Mucosa of descending colon (tissue), 3 donors: ENCODE measurements at places on chromosomes 7 and 10. TPM values are rescaled to one million over a fixed set of nuclear protein-coding genes. Genes with fewer than 3 reads are reported as not detected.

DNA sequence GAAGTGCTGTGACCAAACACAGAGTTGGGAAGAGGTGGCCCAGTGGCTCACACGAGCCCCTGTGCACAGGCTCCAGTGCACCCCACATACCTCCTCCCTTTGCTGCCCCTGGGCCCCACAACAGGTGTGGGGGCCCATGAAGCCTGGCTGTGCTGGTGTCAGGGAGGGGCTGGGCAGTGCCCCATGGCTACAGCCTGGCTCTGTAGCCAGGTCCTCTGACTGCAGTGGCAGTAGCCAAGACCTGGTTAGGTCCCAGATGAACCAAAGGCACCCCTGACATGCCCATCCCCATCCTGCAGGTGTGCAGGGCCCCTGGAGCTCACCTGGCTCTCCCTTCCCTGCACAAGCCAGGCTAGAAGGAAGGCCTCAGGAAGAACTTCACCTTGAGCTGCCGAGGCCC, 176.3 kb downstream of the GRID1 start:
- DNase-seq: no peak

- DNase-seq: no peak
Observed at GRCh38 chr7:40418983-40419382, 284.2 kb downstream of the SUGCT start.

GRCh38 chr7:80749270-80749669, 110.8 kb downstream of the CD36 start:
- DNase-seq: no peak

DNA sequence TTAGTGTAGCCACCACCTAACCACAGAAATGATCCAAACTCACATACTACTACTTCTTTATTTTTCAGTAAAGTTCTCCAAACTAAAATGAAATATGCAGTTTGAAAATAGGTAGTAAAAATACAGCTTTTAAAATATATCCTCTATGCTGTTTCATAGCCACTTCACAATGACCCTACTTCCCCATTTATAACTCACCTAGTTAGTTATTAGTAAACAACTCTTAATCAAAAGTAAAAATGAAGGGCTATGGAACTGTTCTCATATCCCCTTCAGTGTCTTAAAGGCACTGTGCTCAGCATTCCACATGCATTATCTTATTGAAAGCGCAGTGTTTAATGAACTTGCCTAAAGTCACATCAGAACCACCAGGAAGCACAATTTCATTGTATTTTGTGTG, 43.5 kb downstream of the KMT2C start:
- DNase-seq: no peak

GRCh38 chr10:43111101-43111500, 27.1 kb upstream of the CSGALNACT2 start:
- no peak for DNase-seq

DNA sequence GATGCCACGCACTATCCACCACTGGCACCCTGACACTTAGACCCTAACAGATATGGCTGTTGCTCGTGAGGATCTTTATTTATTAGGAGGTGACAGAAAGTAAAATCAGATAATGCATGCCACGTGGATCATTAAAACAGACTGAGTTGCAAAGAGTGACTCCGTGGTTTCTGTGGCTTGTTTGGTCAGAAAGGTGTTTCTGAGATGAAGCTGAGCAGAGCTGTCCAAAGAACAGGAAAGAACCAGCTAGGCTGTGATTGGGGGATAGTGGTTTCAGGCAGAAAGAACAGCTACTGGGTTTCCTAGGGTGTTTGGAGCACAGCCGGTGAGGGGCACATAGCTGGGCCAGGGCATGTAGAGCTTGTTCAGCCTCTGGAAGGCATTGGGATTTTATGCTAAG, 34.4 kb downstream of the CSGALNACT2 start:
- DNase-seq: no peak

DNA sequence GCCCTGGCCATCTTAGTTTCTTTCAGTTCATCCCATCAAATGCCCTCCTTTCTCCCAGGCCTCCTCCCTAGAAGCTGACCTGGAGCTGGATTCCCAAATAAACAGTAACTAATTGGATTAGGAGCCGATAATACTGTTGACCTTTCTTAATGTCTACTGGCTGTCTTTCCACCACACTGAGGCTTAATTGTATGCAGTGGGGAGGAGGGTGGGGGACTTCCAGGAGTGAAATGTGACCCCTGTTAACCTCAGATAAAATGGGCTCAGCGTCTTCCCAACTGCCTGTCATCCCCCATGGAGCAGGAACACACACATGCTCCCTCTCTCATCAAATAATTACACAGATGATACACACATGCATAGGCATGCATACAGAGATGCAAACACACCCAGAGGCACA, 53.7 kb upstream of the LBX1 start:
- DNase-seq: no peak

GRCh38 chr7:26340476-26341018, 48.9 kb downstream of the SNX10 start:
- no peak for DNase-seq

- DNase-seq: no peak
Observed at GRCh38 chr10:8224591-8224990, 170.1 kb downstream of the GATA3 start.

DNA sequence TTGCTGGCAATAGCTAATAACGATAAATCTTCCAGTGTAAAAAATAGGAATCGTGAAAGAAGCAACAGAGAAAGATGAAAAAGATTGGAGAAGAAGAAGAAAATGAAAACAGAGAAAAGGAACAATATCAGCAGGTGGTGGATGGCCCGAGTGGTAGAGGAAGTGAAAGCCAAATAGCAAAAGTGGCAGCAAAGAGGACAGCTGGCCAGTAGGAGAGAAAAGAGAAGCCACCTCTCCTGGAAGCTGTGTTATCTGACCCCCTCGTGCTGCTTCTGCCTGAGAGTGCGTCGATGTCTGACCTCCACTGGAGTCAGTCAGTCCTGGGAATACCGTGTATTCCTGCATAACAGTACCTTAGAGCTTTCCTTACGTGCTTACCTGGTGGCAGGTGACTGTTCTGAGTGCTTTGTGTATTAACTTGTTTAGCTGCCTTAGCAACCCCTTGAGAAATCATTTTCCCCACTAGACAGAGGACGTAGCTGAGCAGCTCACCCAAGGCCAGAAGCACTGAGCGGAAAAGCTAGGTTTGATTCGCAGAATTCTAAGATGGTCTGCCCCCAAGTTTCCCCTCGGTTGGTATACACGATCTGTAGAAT, 88.3 kb downstream of the CHN2 start:
- no peak for DNase-seq

GRCh38 chr10:89516149-89516832, 19.1 kb downstream of the SLC16A12 start:
- DNase-seq: no peak

DNA sequence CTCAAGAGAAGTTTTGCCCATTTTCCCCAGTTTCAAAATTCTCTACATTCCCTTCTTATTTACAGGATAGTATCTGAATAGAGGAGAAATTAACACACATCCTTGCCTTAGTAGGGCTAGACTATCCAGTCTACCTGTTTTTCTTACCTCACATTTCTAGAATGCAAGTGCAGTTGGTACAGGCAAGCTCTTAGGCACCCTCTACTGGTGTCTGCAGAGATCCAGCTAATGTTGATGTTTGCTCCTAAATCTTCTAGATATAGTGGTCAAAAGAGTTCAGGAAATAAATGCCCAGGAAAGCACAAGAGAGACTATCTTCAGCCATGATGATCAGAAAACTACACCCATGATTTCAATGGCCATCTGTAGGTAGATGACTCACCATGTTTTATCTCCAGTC, 205.3 kb downstream of the HTR7 start:
- DNase-seq: no peak

GRCh38 chr7:92768501-92769393, 67.6 kb downstream of the CDK6 start:
- DNase-seq: no peak

- DNase-seq: no peak
Observed at GRCh38 chr7:111292026-111292470, 201.1 kb downstream of the LRRN3 start.

DNA sequence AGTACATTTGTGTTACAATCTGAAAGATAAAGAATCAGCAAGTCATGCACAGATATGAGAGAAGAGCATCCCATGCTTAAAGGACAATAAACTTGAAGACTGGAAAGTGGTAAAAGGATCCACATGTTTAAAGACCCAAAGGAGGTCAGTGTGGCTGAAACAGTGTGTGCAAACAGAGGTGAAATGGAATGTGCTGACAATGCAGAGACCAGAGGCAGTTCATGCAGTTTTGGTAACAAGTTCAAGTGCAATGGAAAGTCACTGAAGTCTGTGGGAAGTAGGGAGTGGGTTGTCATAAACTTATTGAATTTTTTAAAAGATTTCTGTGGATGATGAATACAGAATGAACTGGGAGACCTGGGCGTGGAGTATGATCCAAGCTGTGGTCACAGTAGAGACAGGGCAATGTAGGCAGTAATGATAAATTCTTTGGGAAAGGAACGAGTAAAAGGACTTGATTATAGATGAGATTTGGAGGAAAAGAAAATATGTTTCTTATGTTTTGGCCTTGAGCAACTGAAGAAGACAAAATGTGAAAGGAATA, 408.0 kb downstream of the HGF start:
- no peak for DNase-seq

DNA sequence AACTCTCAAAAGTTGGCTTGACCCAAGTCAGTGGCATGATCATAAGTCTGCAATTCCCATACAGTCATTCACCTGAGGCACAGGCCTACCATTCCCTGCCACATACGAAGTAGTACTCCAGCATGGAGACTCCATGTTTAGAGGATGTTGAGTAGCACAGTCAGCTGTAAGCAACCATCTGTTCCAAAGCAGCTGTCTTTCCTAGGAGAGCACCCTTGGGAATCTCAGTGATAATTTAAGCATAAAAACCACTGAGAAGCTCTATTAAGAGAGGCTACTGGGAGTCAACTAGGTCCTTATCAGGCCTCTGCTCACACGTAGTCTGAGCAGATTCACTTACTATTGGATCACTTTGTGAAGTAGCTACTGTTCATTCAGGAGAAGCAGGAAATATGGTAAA, 61.6 kb upstream of the UNC5B start:
- DNase-seq: no peak

GRCh38 chr10:33151344-33151864, 183.1 kb downstream of the NRP1 start:
- DNase-seq: no peak

- no peak for DNase-seq
Observed at GRCh38 chr7:159193543-159194090, 49.0 kb upstream of the VIPR2 start.

- DNase-seq: peak; percentile 71
Observed at GRCh38 chr7:140478246-140479061, 851 bp downstream of the MKRN1 start.

- DNase-seq: no peak
Observed at GRCh38 chr10:7519351-7519750, 108.5 kb upstream of the SFMBT2 start.

DNA sequence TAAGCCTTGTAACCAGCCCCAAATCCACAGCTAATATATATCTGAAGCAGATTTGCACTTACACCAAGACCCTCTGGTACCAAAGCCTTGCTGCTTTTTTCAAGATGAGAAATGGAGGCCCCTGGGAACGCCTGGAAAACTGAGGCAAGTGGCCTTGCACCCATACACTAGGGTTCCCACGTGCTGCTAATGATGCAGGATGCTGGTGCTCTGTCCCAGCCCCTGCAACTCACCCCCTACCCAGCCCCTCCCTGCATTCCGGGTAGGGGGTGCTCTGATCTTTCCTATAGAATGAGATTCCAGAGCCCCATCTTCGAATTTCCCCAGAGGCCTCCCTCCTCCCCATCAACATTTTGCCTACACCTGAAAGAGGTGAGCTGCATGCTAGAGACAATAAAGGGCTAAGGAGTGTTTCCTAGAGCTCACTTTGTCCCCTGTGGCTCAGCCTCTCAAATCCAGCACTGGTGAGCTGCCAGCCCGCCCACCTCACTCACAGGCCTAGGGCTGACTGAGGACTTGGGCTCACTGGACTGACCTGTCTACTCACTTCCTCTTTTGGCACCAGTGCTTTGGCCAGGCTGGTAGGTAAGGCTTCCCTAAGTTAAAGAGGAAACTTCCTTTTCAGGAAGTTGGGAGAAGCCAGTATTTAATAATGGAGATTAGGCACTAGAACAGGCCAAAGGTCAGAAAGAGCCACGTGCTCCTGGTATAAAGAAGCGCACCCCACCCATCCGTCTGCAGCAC, 9.8 kb downstream of the RBP4 start:
- peak; percentile 81 for DNase-seq

- DNase-seq: no peak
Observed at GRCh38 chr7:1513657-1514095, 9.5 kb upstream of the INTS1 start.

GRCh38 chr7:134593530-134594392, 44.9 kb downstream of the AKR1B15 start:
- no peak for DNase-seq

- DNase-seq: no peak
Observed at GRCh38 chr7:38829488-38830165, 79.4 kb downstream of the VPS41 start.

DNA sequence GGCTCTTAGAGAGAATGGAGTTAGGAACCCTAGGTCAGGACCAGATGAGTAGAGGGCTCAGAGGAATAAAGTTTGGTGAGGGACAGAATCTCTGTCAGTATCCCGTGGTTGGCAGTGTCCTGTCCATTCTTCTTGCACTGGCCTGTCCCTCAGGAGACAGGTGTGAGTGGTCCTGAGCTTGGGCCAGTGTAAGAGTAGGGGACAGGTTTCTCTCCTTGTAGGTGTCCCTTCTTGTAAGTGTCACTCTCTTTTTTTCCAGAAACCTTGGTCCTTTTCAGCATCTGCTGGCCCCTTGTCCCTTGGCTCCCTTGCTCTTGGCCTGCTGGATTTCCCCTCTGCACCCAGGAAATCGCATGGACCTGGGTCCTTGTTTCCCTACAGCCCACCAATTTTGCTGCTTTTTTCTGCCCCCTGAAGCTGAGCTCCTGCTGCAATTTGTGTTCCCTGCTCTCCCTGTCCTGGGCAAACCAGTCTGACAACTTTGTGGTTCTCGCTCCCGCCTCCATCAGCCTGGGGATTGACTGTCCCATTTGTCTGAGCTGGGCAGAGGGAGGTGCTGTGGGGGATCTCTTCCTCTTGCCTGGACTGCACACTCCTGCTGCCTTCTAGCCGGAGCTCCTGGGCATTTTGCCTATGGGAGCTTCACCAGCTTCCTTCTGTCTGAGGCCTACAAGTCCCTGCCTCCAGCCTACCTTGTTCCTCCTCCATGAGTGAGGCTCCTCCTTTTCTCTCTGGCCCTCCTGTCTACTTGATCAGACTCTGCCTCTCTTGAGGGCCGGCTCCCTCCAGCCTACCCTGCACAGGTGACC, 6.5 kb downstream of the TSPAN14 start:
- peak; percentile 86 for DNase-seq

DNA sequence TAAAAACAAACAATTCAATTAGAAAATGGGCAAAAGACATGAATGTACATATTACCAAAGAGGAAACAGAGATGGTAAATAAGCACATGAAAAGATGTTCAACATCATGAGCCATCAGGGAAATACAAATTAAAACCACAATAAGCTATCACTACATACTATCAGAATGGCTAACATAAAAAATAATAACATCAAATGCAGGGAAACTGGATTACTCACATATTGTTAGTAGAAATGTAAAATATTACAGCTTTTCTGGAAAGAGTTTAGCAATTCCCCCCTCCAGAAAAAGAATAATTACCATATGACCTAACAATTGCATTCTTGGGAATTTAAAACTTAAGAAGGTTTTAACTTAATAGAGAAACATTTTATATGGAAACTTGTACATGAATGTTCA, 232.9 kb upstream of the MTPN start:
- DNase-seq: no peak

Gene HUS1
- 47.4 TPM for total RNA-seq

Gene CALHM1
- not detected for total RNA-seq

Gene LRRC4
- total RNA-seq: 1.1 TPM

Gene CNNM1
- total RNA-seq: 0.24 TPM

Gene MACROH2A2
- 8.7 TPM for total RNA-seq

Gene NEUROD6
- total RNA-seq: not detected

Gene EVX1
- total RNA-seq: 0.43 TPM

Gene AGAP3
- total RNA-seq: 50.6 TPM

Gene IFIT2
- total RNA-seq: 7.5 TPM

Gene DNAJB12
- total RNA-seq: 37.7 TPM
